ENCODE measurements at places on chromosomes 6 and 20.

- no peak for DNase-seq
Observed at GRCh38 chr6:144697369-144697760, 412.2 kb downstream of the UTRN start.

GRCh38 chr20:31606804-31607639, 1.9 kb downstream of the ID1 start:
- DNase-seq = no peak

GRCh38 chr20:21826976-21827375, 121.5 kb downstream of the PAX1 start:
- no peak for DNase-seq

DNA sequence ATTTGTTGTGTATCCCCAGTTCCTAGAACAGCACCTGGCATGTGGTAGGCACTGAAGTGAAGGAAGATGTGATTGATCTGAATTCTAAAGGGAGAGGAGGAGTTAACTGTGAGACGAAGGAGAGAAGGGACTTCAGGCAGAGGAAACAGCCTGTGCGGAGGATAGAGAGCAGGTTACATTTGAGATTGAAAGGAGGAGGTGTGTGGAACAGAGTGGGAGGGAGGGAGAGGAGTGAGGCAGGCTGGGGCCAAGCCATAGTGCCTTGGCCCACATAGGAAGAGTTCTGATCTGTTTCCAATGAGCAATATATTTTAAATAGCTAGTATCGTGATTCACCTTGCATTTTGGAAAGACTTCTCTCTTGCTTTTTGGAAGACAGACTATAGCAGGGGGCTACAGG, 13.9 kb upstream of the MROH8 start:
- DNase-seq = no peak

GRCh38 chr6:80477591-80477990, 371.1 kb downstream of the BCKDHB start:
- DNase-seq = no peak

Measured in stimulated activated CD4-positive, alpha-beta T cell treated with anti-CD3 and anti-CD28 coated beads, Interleukin-1b, Interleukin-23, amount 100 ng/mL, for 1 hour (primary cell).